ENCODE measurements at places on chromosomes 16 and 17.
A peak's percentile ranks its signal among the peaks of the same experiment; 100 is the strongest.

DNA sequence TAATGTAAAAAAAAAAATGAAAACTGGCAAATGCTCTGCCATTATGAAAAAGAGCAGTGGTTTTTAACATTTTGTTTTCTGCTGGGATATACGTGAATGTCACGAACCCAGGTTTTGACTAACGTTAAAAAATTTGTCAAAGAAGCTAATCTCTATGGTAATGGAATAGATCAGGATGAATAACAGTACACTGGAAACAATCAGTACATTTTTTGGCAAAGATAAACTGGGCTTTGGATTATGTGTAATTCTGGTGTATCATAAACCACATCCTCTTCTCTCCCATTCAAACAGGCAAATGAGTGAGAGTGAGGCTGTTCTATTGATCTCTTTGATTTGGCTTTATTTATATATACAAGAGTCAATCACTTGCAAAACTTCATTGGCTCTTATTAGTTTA is 207.0 kb upstream of the IRX3 start:
- DNase-seq, result no peak

GRCh38 chr16:71628810-71629209 is 2.8 kb downstream of the MARVELD3 start:
- no peak for DNase-seq

DNA sequence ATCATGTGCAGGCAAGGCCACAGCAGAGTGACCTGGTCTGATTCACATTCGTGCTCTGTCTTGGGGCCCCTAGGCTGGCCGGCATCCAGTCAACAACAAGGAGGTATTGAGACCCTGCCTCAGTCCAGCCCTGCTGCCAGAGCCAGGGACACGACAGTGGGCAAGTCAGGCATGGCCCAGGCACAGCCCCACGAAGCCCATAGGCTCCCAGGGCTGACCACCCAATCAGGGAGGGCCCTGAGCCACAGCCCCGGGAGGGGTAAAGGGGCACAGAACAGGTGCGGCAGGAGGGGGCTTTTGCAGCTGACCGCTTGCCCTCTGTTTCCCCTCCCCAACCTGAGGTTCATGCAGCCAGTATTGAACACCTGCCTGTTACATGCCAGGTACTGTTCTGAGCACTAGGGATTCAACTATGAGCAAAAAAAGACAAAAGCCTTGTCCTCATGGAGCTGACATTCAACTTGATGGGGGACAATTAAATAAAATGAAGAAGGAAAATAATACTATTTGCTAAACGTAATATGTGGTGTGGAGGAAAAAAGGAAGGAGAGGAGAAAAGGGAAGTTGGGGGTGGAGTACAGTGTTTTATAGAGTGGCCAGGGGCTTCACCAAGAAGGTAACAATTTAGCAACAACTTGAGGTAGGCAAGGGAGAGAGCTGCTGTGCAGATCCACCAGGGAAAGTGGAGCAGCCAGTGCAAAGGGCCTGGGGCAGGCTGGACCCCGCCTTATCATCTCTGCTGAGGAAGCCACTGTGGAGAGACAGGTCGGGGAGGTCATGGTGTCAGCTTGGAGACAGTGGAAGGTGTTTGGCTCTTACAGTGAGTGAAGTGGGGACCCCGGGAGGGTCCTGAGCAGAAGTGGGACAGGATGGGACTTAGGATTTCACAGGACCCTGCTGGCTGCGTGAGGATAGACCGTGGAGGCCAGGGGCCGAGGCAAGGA is 6.1 kb downstream of the DRC3 start:
- DNase-seq, result no peak

DNA sequence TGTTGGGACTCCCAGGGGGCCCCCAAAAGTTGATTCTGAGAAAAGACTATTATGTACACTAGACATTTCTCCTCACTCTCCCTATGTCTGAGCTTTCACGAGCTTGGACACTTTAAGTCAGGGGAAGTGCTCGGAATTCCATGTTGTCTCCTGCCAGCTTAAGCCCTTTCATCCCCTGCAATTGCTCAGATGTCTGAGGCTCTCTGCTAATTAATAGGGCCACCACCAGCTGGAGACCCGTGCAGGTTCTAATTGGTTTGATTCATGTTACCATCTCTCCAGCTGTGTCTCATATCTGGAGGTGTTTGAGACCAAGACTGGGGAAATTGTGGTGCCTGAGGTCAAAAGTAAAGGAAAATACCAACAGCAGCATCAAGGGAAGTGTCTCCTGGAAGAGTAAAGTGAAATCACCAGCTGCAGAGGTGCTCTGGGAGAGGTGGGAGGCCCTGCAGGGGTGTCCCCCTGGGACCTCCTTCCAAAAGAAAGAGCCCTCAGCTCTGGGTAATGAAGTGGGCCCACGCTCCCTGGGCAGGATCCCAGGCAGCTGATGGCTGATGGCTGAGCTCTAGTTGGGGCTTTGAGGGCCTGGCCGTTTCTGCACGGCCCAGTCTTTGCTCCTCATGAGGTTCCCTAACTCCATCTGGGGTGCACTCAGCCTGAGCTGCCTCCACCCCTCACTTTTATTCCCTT is 5.8 kb upstream of the UTS2R start:
- DNase-seq, result no peak

- no peak for DNase-seq
Observed at GRCh38 chr16:23990507-23990906, 154.7 kb downstream of the PRKCB start.

- DNase-seq, result no peak
Observed at GRCh38 chr16:84295203-84295860, 654 bp downstream of the WFDC1 start.

DNA sequence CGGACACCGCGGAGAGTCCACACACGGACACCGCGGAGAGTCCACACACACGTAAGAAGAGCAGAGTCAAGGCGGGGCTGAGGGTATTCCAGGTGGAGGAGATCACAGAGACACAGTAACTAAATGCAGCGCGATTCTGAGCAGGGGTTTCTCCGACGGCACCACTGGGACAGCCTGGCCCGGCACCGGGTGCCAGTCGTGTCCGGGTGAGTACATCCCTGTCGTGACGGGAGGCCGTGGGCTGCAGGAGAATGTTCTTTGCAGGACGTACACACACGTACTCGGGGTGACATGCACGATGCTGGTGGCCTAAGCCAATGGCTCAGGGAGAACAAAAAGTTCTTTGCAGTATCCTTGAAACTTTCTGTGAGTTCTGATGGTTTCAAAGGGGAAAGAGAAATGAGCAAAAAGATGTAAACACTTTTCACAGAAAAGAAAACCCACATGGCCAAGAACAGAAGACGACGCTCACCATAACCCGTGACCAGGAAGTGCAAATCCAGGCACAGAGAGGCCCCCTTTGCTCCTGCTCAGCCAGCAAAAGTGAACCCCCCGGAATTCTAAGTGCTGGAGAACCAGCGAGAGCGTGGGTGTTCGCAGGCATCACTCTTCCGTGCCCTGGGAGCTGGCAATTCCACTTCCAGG is 53.7 kb upstream of the METRNL start:
- no peak for DNase-seq

- no peak for DNase-seq
Observed at GRCh38 chr17:68326681-68327080, 35.4 kb downstream of the ARSG start.

GRCh38 chr16:27403601-27403992 is 1.6 kb downstream of the IL21R start:
- DNase-seq, result no peak

DNA sequence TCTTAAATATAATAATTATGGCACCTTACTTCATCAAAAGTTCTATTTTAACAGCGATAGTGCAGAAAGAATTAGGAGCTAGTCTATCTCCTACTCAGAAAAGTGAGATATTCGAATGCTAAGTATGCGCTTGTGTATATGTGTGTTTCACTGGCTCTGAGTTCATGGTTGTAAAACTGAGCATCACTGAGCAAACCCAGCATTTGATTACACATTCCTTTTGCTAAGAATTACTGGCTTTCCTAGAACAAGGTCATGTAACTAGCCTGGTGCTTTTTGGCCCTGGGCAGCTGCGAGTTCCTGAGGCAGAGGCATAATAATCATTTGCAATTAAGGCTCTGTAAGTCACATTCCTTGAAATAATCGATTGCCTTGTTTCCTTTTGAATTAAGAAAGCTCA is 157.2 kb downstream of the SNX29 start:
- DNase-seq, result no peak

GRCh38 chr17:10585529-10585928 is 36.1 kb upstream of the MYH2 start:
- no peak for DNase-seq

- DNase-seq, result peak; percentile 49
Observed at GRCh38 chr17:31339906-31340661, 18.7 kb upstream of the EVI2A start.

DNA sequence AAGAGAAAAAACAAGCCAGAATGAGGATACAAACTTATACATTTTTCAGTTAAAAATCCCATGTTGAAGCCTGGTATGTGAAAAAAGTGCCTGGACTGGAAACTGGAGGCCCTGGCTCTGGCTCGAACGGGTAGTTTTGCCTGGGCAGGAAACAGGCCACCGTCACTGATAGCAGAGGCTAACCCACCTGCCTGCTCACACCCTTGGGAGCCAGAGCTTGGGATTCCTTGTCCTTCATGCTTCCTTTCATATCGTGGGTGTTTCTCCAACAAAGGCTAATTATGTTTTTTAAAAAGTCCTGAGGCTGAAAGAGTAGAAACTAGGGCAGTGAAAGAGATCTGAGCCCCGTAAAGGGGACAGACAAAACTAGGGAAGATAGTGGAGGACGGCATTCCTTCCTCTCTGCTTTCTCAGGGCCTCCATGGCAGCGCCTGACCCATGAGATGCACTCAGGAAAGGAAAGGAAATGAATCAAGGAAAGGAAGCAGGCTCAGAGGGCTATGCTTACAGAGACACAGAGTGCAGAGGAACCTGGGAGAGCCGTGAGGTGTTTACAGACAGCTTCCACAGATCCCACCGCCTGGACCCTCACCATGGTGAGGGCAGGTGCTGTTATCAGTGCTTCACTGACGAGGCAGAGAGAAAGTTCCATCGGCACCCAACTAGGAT is 138.1 kb downstream of the PARN start:
- no peak for DNase-seq

- DNase-seq, result no peak
Observed at GRCh38 chr17:63635290-63635689, 13.1 kb downstream of the MAP3K3 start.

DNA sequence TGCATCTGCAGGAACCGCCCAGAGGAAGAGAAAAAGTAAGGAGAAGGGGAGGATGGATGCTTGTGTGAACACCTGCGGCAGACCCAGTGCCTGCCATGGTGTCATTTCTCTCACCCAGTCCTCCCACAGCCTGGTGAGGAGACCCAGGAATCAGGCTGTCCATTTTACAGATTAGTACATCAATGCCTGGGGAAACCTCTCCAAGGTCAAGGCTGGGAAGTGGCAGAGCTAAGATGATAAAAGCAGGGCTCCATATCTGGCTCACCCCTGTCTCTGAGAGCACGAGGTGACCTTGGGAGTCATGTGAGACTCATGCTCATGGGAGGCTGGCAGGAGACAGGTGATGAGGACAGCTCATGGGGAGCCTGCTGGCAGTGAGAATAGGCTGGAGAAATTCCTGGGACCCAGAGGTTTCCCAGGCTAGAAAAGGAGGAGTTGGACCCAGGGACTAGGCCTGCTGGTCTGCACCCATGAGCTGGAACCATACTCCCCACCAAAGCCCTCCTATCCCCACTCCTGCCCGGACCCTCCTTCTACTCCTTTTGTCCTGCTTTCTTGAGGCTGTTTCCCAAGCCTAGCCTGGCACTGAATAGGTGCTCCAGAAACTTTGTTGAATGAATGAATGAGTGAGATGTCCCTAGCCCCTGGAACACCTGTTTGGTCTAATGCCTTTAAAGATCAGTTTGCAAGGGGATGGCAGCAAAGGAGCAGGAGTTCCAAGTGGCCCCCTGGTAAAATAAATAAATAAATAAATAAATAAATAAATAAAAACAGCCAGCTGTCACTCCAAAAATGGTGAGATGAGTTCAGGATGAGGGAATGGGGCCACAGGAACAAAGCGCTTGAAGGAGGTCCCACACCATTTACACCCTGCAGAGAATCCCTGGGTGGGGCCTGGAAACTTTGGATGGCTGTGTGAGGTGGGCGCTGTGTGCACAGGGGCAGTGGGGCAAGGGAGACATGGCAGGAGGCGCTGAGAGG is 1.6 kb downstream of the ZNF629 start:
- no peak for DNase-seq

GRCh38 chr16:65598621-65599020 is 476.8 kb upstream of the CDH11 start:
- no peak for DNase-seq

DNA sequence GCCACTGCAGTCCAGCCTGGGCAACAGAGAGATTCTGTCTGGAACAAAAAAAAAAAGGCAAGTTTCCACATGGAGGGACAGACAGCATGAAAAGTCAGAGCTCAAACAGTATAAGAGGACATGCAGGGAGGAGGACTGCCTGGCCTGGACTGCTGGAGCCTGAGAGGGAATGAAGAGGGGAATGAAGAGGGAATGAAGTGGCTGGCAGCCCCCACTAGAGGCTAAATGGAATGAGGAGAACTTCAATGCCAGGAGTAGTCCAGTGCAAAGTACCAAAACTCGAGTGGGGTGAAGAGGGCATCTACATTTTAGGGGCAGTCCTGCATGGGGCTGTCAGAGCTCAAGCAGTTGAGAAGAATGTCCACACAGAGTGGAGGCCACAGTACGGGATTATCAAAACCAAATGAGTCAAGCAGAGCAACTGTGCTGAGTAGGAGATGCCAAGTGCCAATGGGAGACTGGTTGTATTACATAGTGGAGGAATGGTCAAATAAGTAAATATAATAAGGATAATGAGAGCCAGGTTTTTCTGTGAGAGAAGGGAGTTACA is 22.9 kb downstream of the IKZF3 start:
- no peak for DNase-seq

- peak; percentile 62 for DNase-seq
Observed at GRCh38 chr17:18033442-18034099, 5.4 kb downstream of the ATPAF2 start.

GRCh38 chr16:51641191-51641765 is 490.2 kb upstream of the SALL1 start:
- no peak for DNase-seq

DNA sequence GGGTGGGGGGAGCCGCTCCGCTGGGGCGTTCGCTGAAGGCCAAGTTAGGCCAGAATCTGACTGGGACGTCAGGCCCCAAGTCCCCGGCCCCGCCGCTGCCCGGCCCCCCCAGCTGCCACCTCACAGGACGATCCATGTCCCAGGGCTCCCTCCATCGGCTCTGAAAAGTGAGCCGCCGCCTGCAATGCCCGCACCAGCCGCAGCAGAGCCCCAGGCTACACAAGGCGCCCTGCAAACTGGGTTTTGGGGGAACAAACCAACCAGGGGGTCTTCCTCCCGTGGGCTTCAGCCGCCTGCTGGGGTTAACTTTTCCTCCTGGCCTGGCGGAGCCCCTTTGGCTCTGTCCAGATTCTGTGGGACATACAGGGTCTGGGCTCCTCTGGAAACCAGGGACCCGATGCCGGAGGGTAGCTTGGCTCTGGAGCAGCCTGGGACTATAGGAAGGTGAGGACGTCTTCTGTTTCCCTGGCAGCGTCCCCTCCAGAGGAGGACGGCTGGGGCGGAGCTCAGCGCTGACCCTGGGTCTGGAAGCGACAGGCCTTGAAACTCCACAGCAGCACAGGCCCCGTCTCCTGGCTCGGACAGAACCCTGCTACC is 835 bp downstream of the NME4 start:
- no peak for DNase-seq

- no peak for DNase-seq
Observed at GRCh38 chr16:31213877-31214707, at the start of gene TRIM72. Gene TRIM72, plus strand, starts transcription at chr16:31214119. Its CDS starts 620 bp downstream, at chr16:31214739.

- DNase-seq, result peak; percentile 73
Observed at GRCh38 chr16:25045696-25046381, 30.7 kb upstream of the ARHGAP17 start.

GRCh38 chr16:68508641-68509240 is 30.4 kb upstream of the ZFP90 start:
- DNase-seq, result no peak

Data from fibroblast of skin of left biceps (primary cell).